ENCODE measurements at places on chromosomes 2 and 18. TPM values are rescaled to one million over a fixed set of nuclear protein-coding genes. Genes with fewer than 3 reads are reported as not detected.

Gene KCNJ3
- 20.8 TPM for total RNA-seq

DNA sequence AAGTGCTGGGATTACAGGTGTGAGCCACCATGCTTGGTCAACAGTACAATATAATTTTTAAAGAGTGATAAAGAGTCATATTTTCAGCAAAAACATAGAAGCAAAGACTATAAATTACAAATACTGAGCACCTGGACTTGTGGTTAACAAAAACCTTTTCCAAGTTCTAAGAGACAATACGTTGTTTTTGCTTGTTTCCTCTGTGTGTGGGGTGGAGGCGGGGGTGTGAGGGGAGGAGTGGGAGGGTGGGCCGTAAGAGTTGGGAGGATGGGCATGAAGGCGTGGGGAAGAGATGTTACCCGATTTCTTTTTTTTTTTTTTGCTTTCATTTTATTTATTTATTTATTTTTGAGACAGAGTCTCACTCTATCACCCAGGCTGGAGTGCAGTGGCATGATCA lies 78.0 kb upstream of the WIPF1 start:
- no peaks in the 10 kb centered on the region for H3K4me1 ChIP-seq
- no peaks in the 10 kb centered on the region for H3K36me3 ChIP-seq
- DNase-seq: no peak
- H3K27ac ChIP-seq: no peak overlapping the region

DNA sequence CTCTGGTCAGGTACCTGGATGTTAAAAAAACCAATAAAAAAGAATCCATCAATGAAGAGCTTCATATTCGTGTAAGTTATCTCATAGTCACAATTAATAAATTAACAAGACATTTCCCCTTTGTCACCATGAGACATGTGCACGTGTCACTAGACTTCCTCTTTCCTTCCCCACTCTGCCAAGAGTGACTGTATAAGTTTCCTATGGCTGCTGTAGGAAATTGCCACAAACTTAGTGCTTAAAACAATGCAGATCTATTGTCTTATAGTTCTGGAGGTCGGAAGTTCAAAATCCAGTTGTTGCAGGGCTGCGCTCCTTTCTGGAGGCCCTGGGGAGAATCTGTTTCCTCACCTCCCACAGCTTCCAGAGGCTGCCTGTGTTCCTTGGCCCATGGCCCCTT lies 35.8 kb downstream of the SLC9A4 start:
- H3K36me3 ChIP-seq: no peaks in the 10 kb centered on the region
- no peak overlapping the region for H3K27ac ChIP-seq
- H3K27me3 ChIP-seq: no peaks in the 10 kb centered on the region
- no peak overlapping the region for H3K4me3 ChIP-seq

Gene DOK6
- 64.4 TPM for total RNA-seq

Gene SLC4A3
- total RNA-seq: 17.0 TPM

Gene OSBPL6
- 18.8 TPM for total RNA-seq

DNA sequence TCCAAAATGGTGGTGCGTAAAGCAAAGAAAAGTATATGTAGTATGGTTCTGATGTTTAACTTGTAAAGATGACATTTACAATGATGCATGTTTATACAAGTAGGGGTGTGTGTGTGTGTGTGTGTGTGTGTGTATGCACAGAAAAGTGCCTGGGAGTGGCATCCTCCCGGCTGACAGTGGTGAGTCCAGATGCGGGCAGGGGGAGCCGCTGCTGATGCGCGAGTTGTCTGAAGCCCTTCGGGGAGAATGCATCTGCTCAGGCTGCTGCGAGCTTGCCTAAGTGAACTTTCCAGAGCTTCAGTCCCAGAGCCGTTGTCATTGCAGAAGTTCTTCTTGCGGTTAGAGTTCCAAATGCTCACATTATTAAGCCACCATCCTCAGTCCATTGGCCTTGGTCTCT lies 429.7 kb upstream of the HS6ST1 start:
- H3K27me3 ChIP-seq: no peaks in the 10 kb centered on the region
- H3K27ac ChIP-seq: no peak overlapping the region
- no peak overlapping the region for H3K4me3 ChIP-seq
- DNase-seq: no peak

DNA sequence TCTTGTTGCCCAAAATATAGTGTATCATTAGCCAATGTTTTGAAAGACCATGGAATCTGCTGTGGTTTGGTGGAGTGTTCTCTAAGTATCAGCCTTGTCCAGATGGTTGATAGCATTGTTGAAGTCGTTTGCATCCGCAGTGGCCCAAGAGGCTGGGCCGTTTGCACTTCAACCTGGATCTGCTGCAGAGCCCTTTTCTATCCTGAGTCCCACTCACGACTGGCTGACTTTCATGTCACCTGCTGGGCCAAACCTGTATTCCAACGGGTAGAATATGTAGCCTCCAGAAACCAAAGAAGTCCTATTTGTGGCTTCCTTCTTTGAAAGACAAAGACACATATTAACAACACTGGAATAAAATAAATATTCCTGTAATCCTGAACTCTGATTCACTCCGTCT lies 1154.1 kb downstream of the RPIA start:
- no peak overlapping the region for H3K27ac ChIP-seq
- no peak for DNase-seq
- no peaks in the 10 kb centered on the region for H3K4me1 ChIP-seq
- H3K27me3 ChIP-seq: no peaks in the 10 kb centered on the region
- H3K4me3 ChIP-seq: no peak overlapping the region

DNA sequence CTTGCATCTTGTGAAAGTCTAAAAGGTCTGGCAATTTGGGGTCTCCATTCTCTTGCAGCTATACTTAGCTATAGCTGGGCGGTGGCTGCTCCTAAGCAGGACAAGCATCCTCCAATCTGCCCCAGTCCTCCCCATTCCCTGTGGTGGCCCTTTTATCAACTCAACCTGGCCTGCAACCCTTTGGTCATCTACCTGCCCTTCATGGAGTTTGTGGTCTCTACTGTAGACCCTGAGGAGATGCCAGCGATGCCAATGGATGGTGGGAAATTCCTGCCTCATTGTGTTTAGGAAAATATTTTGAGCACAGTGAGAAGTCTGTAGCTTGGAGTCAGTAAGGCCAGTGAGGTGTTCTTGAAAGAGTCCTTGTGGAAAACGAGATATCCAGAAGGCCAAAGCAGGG lies 143.4 kb downstream of the CAPN13 start:
- H3K36me3 ChIP-seq: no peaks in the 10 kb centered on the region
- no peak overlapping the region for H3K4me3 ChIP-seq
- H3K27me3 ChIP-seq: no peaks in the 10 kb centered on the region
- no peak overlapping the region for H3K27ac ChIP-seq

GRCh38 chr18:8966821-8967220 lies 135.7 kb upstream of the NDUFV2 start:
- no peaks in the 10 kb centered on the region for H3K27me3 ChIP-seq
- no peak for DNase-seq
- no peak overlapping the region for H3K27ac ChIP-seq
- H3K4me3 ChIP-seq: no peak overlapping the region
- H3K4me1 ChIP-seq: peaks cover 7% of the 10 kb centered on the region
- no peaks in the 10 kb centered on the region for H3K36me3 ChIP-seq

- no peaks in the 10 kb centered on the region for H3K27me3 ChIP-seq
- H3K36me3 ChIP-seq: no peaks in the 10 kb centered on the region
Measured at GRCh38 chr2:134372611-134373131, 118.8 kb downstream of the MGAT5 start.

Gene HOXD1
- 0.66 TPM for total RNA-seq

- no peak overlapping the region for H3K4me3 ChIP-seq
- no peaks in the 10 kb centered on the region for H3K36me3 ChIP-seq
- H3K4me1 ChIP-seq: no peaks in the 10 kb centered on the region
- no peak overlapping the region for H3K27ac ChIP-seq
- DNase-seq: no peak
Measured at GRCh38 chr2:44098050-44098449, 70.6 kb upstream of the PPM1B start.

DNA sequence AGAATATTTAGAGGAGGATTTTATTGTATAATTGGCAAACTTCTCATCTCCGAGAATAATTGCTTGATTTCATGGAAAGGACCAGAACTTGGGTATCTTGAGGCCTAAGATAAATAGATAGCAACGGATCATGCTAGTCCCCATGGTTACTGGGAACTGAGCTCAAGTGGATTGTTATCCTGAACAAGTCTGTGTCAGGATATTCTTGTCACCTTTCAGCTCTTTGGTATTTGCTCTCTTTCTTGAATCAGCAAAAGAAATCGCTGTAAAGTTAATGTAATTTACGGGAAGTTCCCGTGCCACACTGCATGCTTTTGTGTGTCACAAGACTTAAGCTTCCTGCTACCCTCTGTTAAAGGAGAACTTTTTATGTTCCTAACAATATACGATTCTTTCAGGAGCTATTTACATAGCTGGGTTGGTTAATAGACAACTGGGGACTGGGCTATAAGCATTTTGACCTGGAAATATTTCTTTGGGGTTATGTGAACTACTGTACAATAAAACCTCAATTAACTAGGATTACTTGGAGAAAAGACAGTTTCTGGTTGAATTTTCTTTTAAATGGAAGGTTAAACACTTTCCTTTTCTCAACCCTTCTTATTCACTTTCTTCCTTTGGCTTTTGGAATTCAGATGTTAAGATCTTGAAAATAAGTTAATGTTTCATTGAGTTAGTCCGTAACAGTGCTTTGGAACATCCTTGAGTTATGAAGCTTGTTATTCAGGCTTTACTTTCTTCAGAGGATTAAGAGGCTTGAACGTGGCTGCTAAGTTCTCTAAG lies 151.2 kb downstream of the FMNL2 start:
- DNase-seq: no peak
- no peaks in the 10 kb centered on the region for H3K27me3 ChIP-seq
- H3K4me1 ChIP-seq: peaks cover 16% of the 10 kb centered on the region
- H3K27ac ChIP-seq: peak overlapping the region; percentile 76

DNA sequence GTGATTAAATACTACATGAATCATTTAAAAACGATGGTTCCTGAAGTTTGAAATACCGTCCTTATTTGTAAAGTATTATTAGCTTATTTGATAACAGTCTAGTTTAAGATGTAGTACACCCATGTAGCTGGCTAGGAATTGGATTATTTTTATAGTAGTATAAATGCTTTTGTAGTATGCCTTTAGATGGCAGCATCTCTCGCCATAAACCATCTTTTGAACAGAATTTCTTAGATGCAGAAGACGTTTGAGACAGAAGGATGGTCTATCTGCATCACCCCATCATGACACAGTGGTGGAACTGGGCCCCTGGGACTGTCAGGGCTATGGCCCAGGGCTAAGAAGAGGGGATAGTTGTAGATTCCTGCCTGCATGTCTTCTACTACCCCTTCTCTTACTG lies 152.7 kb downstream of the WDSUB1 start:
- H3K4me3 ChIP-seq: no peak overlapping the region
- H3K4me1 ChIP-seq: peaks cover 25% of the 10 kb centered on the region
- H3K36me3 ChIP-seq: no peaks in the 10 kb centered on the region
- H3K27me3 ChIP-seq: no peaks in the 10 kb centered on the region

Gene FBXO48
- 0.72 TPM for total RNA-seq

DNA sequence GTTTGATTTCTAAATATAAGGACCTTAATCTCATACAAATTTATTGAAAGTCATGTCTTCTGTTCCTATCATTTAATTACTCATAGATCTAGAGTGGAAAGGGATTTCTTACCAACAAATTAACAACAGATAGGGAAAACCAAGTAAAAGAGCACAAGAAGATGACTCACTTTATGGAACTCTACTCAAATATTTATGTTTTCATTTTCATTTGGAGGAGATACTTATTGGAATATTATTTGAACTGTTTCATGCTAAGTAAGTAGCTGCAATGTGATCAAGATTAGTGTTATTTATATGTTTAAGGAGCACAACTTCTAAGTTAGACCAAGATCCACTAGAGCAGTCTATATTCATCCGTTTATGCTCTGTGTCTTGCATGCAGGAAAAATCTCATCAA lies 1.3 kb downstream of the NT5C1B start:
- no peak for DNase-seq
- no peak overlapping the region for H3K27ac ChIP-seq
- no peak overlapping the region for H3K4me3 ChIP-seq
- no peaks in the 10 kb centered on the region for H3K4me1 ChIP-seq
- no peaks in the 10 kb centered on the region for H3K27me3 ChIP-seq

- no peaks in the 10 kb centered on the region for H3K4me1 ChIP-seq
- no peak overlapping the region for H3K4me3 ChIP-seq
- no peak for DNase-seq
- H3K27ac ChIP-seq: no peak overlapping the region
- no peaks in the 10 kb centered on the region for H3K36me3 ChIP-seq
Measured at GRCh38 chr2:189285962-189286645, 106.5 kb upstream of the COL5A2 start.

DNA sequence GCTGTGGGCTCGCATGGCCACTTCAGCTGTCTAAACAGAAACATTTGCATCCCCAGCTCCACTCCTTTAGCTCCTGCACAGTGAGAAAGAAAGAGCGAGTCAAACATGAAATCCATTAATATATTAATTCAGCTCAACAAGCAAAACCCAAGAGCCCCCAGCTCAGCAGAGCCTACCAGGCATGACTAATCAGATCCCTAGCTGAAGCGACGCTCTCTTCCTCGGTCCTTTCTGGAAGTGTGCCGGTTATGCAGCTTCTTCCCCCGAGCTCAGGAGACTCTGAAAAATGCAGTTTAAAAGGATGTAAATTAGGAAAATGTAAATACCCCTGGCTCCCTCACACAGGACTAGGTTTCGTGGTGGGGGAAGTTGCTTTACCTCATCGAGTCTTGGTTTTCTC lies 221.5 kb downstream of the ANKRD30B start:
- H3K36me3 ChIP-seq: no peaks in the 10 kb centered on the region
- H3K27me3 ChIP-seq: no peaks in the 10 kb centered on the region
- H3K4me1 ChIP-seq: no peaks in the 10 kb centered on the region
- H3K4me3 ChIP-seq: no peak overlapping the region
- no peak for DNase-seq

DNA sequence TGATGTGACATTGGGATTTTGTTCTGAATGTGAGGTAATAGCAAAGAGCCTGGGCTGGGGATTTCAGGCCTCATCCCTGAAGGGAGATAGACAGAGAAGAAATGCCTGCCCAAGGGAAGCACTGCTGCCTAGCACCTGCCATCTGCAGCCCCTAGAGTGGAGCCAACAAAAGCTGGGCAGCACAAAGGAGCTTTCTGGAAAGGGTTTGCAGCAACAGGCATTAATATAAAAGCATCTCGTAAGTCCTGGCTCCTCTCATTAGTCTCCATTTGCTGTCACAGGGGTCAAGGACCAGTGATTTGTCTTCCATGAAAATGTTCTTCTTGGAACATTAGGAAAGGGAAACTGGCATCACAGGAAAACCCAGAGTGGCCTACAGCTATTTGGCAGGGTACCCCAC lies 157.2 kb upstream of the SLC14A2 start:
- DNase-seq: peak; percentile 87
- H3K4me1 ChIP-seq: peaks cover 16% of the 10 kb centered on the region
- H3K27me3 ChIP-seq: no peaks in the 10 kb centered on the region
- peak overlapping the region; percentile 25 for H3K27ac ChIP-seq
- no peak overlapping the region for H3K4me3 ChIP-seq

- H3K4me3 ChIP-seq: no peak overlapping the region
- DNase-seq: no peak
- H3K27me3 ChIP-seq: no peaks in the 10 kb centered on the region
- H3K4me1 ChIP-seq: no peaks in the 10 kb centered on the region
- H3K36me3 ChIP-seq: no peaks in the 10 kb centered on the region
- H3K27ac ChIP-seq: no peak overlapping the region
Measured at GRCh38 chr2:51650769-51651168, 618.8 kb upstream of the NRXN1 start.
